ENCODE measurements at places on chromosomes 1 and 21.

GRCh38 chr1:75124510-75124909 lies 9.7 kb upstream of the LHX8 start:
- no peak for DNase-seq

GRCh38 chr1:39761557-39762260 lies 9.4 kb downstream of the OXCT2 start:
- DNase-seq = no peak

- no peak for DNase-seq
Measured at GRCh38 chr1:26364956-26365355, 7.6 kb downstream of the ZNF683 start.

DNA sequence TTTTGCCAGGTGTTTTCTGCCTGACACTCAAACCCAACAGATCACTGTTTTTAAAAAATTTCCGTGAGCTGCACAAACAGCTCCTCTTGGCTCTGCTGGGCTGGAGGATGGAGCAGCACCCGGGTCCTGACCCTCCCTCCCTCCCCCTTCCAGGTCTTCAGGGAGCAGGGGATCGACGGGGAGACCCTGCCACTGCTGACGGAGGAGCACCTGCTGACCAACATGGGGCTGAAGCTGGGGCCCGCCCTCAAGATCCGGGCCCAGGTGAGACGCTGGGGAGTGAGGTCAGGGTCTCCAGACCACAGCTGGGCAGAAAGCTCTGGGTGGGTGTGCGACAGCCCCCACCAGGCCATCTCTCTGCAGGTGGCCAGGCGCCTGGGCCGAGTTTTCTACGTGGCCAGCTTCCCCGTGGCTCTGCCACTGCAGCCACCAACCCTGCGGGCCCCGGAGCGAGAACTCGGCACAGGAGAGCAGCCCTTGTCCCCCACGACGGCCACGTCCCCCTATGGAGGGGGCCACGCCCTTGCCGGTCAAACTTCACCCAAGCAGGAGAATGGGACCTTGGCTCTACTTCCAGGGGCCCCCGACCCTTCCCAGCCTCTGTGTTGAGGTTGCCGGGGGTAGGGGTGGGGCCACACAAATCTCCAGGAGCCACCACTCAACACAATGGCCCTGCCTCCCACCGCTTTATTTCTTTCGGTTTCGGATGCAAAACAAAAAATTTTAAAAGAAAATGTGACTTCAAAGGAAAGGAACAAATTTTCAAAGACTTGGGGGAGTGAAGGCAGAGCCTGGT lies 15.3 kb downstream of the NOC2L start:
- no peak for DNase-seq

GRCh38 chr21:41121785-41122415 lies 46.1 kb upstream of the BACE2 start:
- peak; percentile 66 for DNase-seq

GRCh38 chr1:218592688-218593087 lies 247.6 kb downstream of the TGFB2 start:
- DNase-seq = no peak

- DNase-seq = no peak
Measured at GRCh38 chr1:153697191-153698019, 18.9 kb downstream of the NPR1 start.

DNA sequence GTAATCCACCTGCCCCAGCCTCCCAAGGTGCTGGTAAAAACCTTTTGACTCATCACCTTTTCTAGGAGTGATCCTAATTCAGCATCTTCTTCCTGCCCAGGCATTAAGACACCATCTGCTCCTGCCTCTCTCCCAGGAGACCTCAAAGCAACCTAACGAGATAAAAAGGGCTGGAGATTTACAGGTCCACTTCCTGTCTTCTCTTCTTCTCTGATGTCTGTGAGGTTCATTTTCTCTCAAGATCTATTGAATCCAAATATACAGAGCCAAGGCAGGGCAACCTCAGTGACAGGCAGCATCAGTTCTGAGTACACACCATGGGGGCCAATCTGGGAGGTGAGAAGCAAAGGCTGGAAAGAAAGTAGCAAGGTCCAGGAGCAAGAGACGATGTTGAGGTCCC lies 219.4 kb downstream of the SETD4 start:
- DNase-seq = no peak

- no peak for DNase-seq
Measured at GRCh38 chr1:241697640-241698018, 45.5 kb downstream of the WDR64 start.

GRCh38 chr1:78070210-78070609 lies 24.4 kb downstream of the GIPC2 start:
- DNase-seq = no peak

DNA sequence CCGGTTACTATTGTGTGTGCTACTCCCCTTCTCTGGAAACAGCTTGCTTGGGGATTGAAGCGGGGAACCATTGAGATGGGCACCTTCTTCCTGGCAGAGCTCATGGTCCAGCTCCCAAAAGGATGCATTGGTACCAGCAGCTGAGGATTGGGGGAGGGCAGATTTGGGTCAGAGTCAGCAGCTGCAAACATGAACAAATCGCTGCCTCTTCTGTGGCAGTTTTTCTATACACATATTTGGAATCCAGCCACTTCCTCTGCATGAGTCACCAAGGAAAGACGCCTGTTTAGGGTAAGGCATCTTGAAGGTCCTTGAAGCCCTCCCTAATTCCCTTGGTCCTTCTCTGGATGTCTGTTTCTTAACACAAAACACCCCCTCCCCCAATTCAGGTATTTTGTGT lies 104.7 kb downstream of the DAB1 start:
- no peak for DNase-seq

DNA sequence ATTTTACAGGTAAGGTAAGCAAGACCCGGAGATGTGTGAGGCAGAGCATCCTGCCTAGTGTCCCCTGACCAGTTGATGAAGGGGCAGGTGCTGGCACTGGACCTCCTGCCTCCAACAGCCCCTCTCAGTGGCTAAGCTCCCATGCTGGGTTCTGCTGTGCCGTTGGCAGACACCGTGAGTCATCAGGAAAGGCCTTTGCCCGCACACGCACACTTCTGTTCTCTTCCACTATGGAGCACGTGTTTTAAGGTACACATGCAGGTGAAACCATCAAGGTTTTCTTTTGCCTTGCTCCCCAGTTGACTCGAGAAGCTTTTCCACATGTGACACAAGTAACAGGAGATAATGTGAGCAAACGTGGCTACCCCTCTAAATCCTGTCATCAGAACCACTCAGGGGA lies 207.9 kb downstream of the RRAGC start:
- DNase-seq = no peak

DNA sequence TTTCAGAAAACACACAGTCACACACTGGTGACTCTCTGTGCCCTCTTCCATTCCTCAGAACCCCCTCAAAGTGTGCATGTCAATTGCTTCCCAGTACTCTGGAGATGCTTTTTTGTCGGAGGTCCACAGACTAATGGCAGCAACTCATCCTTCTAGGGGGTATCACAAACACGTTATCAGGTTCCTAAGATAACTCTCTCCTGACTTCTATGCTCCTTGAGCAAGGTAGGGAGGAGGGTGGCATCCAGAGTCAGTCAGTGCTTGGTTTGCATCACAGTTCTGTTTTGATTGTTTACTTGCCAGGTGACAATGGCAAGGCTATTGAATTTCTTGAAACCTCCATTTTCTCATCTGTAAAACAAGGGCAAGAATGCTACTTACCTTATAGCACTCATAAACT lies 39.4 kb upstream of the DYNLT5 start:
- no peak for DNase-seq

GRCh38 chr1:68623700-68624099 lies 126.8 kb upstream of the DEPDC1 start:
- no peak for DNase-seq

- DNase-seq = no peak
Measured at GRCh38 chr1:161721738-161722343, 497 bp downstream of the FCRLB start.

GRCh38 chr1:236023926-236024565 lies 40.8 kb downstream of the NID1 start:
- DNase-seq = no peak

DNA sequence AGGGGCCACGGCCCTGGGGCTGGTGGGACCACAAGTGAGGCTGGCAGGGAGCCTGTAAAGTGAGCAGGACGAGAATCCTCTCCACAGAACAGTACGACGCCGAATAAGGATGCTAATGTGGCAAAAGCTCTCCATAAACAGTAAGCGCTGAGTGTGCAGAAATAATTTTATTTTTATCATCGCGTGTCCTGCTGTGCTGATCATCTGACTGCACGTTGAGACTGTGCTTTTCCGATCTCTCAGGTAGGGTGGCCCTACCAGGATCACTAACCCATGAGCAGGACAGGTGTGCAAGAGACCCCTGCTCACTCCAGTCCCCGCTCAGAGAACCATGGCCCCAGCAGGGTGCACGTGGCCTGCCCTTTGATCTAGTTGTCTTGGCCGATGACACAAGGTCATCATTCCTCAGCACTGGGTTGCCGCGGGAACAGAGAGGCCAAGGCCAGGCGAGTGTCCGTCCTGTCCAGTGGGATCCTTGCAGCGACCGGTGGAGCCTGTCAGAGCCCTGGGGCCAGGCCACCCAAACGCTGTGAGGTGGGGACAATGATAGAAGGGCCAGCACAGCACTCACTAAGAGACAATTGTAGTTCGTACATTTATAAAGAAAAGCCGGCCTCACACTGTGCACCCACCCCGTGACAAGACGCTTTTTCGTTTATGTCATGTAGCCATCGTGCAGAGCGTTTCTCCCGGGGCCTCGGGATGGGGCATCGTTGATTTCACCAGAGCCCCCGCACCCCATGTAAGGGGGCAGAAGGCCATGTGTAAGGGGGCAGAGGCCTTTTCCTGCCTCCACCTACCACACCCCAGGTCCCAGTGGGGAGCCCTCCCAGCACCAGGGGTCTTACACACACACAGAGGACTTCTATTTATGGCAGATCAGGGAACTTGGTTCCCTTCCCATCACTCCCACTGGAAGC lies 52.7 kb upstream of the ADARB1 start:
- DNase-seq = no peak

Measured in NCI-H1930 (cell line).